Hematopoietic multipotent progenitor cell treated with erythropoietin and hydrocortisone succinate and interleukin-3 and kit ligand, for 15 days (in vitro differentiated cells): ENCODE measurements at places on chromosomes 16 and 17.
A peak's percentile ranks its signal among the peaks of the same experiment; 100 is the strongest.

- DNase-seq = no peak
These were observed 44.8 kb downstream of the METTL16 start for GRCh38 chr17:2466931-2467330.

DNA sequence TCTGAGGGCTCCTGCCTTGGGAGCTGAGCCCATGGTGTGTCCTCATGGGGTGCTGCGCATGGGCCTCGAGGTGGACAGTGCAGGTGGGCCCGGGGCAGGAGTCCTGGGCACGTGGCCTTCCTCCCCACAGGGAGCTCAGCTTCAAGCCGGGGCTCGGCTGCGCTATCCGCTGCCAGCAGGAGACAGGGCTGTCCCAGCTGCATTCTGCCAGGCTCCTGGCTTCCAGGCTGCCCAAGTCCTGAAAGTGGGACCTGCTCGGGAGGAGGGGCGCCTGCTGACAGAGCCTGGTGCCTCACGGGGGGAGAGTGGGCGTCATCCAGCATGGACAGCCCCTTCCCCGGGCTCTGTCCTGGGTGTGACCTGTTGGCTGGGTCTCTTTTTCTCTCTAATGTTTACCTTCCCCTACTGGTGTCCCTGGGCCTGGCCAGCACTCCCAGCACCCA lies 7.1 kb downstream of the TRAF7 start:
- DNase-seq = no peak

- no peak for DNase-seq
These were observed 24.8 kb downstream of the MAP1LC3B start for GRCh38 chr16:87416826-87417527.

DNA sequence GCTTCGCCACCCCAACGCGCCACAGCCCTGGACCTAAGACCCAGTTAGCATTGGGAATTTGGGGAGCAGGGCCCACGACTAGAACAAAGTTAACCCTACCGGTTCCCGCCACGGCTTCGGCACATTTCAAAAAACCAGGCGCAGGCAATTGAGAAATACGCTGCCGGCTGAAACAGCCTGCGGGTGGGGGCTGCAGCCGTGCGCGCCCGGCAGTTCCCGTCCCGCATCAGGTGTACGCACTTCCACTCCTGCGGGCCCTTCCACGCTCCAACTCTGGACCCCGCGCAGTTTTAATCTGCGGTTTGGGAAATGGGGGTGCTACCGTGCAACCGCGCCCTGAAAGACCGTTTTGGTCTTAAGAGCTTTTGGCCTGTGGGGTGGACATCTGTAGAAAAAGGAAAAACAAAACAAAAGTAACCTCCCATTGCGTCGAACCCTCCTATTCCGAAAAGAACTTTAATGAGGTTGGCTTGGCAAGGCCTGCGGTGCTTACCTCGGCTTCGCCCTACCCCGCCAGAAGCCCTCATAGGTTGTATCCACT lies 7.1 kb downstream of the IRX5 start:
- no peak for DNase-seq

GRCh38 chr17:29581583-29582253 lies 7.7 kb downstream of the GIT1 start:
- no peak for DNase-seq

DNA sequence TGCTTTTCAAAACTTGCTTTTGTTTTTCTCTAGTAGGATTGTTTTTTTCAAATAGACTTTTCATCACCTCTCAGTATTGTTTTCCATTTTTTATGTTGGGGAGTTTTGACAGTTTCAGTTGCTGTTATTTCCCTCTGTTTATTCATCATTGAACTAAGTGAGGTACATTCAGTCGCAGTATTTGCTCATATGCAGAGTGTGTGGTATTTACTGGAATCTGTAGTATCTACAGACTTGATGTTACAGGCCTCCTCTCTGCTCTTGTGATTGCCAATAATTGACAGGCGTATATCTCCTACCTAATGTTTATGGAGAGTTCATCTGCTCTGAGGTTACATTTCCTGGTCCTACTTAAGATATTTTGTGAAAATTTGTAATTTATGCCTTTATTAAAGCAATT lies 49.6 kb downstream of the COX10 start:
- DNase-seq = no peak

GRCh38 chr17:2181897-2182448 lies 121.6 kb downstream of the SMG6 start:
- no peak for DNase-seq

DNA sequence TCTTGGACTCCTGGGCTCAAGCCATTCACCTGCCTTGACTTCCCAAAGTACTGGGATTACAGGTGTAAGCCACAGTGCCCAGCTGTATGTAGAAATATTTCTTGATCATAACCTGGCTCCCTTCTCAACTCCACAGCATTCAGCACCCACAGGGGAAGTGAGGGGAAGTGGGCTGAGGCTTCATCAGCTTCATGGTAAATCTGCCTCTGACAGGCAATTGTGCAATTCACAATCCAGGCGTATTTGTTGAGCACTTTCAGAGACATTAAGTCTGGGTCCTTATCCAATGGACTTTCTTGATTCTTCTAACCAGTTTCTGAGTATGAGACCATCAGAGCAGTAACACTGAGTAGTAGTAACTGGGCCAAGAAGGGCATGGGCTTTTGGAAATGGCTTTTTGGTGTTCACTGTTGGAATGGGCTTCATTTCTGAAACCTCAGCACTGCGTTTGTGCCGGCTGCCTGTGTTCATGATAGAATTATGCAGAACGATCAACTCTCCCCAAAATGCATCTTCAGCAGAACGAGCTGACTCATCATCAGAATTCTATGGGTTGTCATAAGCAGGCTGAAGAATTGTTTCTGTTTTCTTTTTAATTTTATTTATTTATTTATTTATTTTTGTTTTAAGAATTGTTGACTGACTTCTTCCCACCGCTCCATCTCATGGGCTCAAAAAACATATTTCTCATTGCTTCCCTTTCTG lies 28.9 kb downstream of the FAM20A start:
- DNase-seq = no peak

GRCh38 chr16:56041556-56042140 lies 149.6 kb upstream of the GNAO1 start:
- DNase-seq = no peak

- no peak for DNase-seq
These were observed 51.5 kb upstream of the EMP2 start for GRCh38 chr16:10631886-10632285.

- no peak for DNase-seq
These were observed 102.8 kb downstream of the MAF start for GRCh38 chr16:79497606-79498350.

- DNase-seq = no peak
These were observed 276.1 kb downstream of the SLC39A11 start for GRCh38 chr17:72816406-72816805.

DNA sequence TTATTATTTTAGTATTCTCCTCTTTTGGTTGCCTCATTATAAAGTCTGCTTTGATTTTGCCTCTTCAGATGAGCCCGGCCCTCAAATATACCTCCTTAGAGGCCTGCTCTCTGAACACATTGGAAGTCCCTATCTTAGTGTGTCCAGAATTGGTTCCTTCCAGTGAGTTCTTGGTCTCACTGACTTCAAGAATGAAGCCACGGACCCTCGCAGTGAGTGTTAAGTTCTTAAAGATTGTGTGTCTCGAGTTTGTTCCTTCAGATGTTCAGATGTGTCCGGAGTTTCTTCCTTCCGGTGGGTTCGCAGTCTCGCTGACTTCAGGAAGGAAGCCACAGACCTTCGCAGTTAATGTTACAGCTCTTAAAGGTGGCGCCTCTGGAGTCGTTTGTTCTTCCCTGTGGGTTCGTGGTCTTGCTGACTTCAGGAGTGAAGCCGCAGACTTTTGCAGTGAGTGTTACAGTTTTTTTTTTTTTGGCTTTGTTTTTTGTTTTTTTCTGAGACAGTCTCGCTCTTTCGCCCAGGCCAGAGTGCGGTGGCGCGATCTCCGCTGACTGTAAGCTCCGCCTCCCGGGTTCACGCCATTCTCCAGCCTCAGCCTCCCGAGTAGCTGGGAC lies 45.8 kb upstream of the NOS2 start:
- no peak for DNase-seq

GRCh38 chr16:20874088-20874581 lies 26.0 kb downstream of the DCUN1D3 start:
- DNase-seq = no peak

DNA sequence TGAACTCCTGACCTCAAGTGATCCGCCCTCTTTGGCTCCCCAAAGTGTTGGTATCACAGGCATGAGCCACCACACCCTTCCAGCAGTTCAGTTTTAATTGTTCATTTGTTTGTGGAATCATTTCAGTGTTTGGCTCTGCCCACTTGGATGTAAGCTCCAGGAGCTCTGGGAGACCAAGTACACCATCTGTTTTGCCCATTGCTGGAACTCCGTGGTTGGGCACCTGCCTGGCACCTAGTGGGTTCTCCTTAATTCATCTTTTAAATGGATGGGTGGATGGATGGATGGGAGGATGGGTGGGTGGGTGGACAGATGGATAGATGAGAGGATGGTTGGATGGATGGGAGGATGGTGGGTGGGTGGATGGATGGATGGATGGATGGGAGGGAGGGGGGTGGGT lies 953 bp upstream of the NECAB2 start:
- no peak for DNase-seq

DNA sequence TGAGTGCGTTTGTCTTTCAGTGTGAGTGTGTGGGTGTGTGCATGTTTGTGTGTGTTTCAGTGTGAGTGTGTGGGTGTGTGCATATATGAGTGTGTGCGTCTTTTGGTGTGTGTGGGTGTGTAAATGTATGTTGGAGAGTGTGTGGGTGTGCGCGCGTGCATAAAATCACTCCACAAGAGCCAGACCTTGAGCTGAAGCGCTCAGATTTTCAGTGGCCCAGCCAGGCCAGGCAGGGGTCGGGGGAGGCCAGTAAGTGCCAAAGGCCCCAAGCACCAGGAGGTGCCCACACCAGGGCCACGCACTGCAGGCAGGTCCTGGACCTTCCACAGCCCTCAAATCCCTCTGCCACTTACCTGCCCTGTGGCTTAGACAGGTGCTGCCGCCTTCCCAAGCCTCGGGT lies 184.0 kb downstream of the SOX9 start:
- no peak for DNase-seq

GRCh38 chr17:65228287-65228686 lies 91.1 kb downstream of the RGS9 start:
- no peak for DNase-seq

- DNase-seq = no peak
These were observed 17.9 kb downstream of the NSRP1 start for GRCh38 chr17:30134551-30134950.

DNA sequence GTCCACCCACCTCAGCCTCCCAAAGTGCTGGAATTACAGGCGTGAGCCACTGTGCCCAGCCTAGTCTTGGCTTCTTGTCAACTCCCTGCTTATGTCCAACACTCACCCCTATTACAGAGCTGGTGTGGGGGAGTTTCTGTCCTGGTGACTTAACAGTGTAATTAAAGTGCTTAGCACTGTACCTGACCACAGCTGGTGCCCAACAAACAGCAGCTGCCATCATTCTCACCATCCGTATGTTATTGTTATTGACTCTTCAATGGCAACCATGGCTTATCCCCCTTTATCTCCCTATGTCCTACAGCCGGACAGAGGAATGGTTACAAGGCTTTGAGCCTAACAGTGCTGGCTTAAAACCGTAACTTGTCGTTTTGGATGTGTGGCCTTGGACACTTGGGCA lies 17.0 kb upstream of the BRCA1 start:
- no peak for DNase-seq

GRCh38 chr17:16150251-16150856 lies 65.0 kb downstream of the NCOR1 start:
- DNase-seq = no peak

- no peak for DNase-seq
These were observed 68.6 kb downstream of the ZZEF1 start for GRCh38 chr17:4073983-4074830.

DNA sequence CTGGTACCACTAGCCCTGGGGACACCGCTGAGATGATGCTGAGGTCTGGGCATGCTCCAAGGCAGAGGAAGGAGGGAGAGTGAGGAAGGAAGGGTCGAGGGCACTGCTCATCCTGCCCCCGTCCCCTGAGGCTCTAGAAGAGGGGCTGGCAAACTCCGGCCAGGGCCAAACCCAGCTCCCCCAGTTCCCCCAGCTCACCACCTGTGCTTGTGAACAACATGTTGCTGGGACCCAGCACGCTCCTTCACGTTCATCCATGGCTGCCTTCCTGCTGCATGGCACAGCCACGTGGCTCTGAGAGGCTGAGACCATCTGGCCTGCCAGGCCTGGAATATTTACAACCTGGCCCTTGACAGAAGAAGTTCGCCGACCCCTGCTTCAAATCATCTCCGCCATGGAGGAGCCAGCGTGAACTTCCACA lies 81.2 kb downstream of the RBFOX3 start:
- DNase-seq = no peak

- no peak for DNase-seq
These were observed 27.3 kb downstream of the GAS7 start for GRCh38 chr17:10171122-10171571.

GRCh38 chr17:48002916-48003416 lies 32.1 kb downstream of the CDK5RAP3 start:
- DNase-seq = no peak

- DNase-seq = no peak
These were observed 240.6 kb upstream of the ZFHX3 start for GRCh38 chr16:73288520-73288919.

GRCh38 chr16:66334853-66335574 lies 31.5 kb upstream of the CDH5 start:
- no peak for DNase-seq

DNA sequence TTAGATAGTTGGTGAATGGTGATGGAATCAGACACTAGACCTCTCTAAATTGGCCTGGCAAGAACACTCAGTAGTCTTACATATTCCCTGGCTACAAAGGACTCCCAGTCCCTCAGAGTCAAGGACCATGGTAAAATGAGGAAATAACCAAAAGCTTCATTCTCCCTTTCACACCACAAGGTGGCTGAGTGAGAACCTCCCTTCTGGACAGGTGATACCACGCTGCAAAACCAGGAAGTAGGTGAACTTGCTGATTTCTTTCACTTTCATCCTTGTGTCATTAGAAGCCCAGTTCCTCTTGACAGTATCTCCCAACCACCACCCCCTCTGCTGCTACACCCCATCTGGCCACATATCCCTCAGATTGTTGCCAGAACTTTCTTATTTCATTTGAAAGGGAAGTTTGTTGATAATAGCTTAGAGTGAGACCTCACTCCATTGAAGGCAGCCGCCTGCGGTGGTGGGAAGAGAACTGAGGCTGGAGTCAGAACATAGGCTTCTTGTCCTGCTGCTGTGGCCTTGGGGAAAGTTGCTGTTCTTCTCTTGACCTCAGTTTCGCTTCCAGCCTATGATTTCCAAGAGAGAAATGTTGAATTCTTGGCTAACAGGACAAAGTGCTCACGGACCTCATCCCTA lies 290.6 kb upstream of the CCL2 start:
- peak; percentile 64 for DNase-seq

- DNase-seq = no peak
These were observed 180.8 kb downstream of the RBFOX1 start for GRCh38 chr16:7513429-7513828.

GRCh38 chr17:57447990-57448758 lies 191.9 kb downstream of the MSI2 start:
- no peak for DNase-seq
